Activated CD8-positive, alpha-beta T cell treated with anti-CD3 and anti-CD28 coated beads, Interleukin-2, amount 10 ng/mL, durations not matched to agents 7 days and 5 days (primary cell): ENCODE measurements at places on chromosomes 13 and 19. TPM values are rescaled to one million over a fixed set of nuclear protein-coding genes. Genes with fewer than 3 reads are reported as not detected.

The FAM124A gene
- total RNA-seq = not detected

The C2CD4C gene
- not detected for total RNA-seq

The TMTC4 gene
- total RNA-seq = 26.8 TPM

The GRK1 gene
- not detected for total RNA-seq

The ZNF460 gene
- 43.9 TPM for total RNA-seq

The CABP5 gene
- total RNA-seq = not detected

The C19orf33 gene
- total RNA-seq = not detected

The CYP4F3 gene
- total RNA-seq = not detected

The TMEM38A gene
- total RNA-seq = 0.87 TPM

The MCF2L gene
- total RNA-seq = 1.0 TPM

The SCEL gene
- not detected for total RNA-seq

The CALR3 gene
- total RNA-seq = not detected

The GRAMD1A gene
- 76.2 TPM for total RNA-seq

The AMER2 gene
- not detected for total RNA-seq

The BRCA2 gene
- total RNA-seq = 28.4 TPM

The UBE2L5 gene
- total RNA-seq = not detected

The SYT5 gene
- total RNA-seq = 0.47 TPM
